ENCODE measurements at places on chromosomes 7 and 10.

- DNase-seq = no peak
Observed at GRCh38 chr7:54987772-54988171, 31.0 kb upstream of the EGFR start.

GRCh38 chr7:49422564-49422963 is 350.9 kb upstream of the VWC2 start:
- no peak for DNase-seq

- DNase-seq = no peak
Observed at GRCh38 chr7:96707901-96708774, 1.5 kb downstream of the SEM1 start.

GRCh38 chr7:69942573-69942972 is 344.3 kb downstream of the AUTS2 start:
- DNase-seq = no peak

DNA sequence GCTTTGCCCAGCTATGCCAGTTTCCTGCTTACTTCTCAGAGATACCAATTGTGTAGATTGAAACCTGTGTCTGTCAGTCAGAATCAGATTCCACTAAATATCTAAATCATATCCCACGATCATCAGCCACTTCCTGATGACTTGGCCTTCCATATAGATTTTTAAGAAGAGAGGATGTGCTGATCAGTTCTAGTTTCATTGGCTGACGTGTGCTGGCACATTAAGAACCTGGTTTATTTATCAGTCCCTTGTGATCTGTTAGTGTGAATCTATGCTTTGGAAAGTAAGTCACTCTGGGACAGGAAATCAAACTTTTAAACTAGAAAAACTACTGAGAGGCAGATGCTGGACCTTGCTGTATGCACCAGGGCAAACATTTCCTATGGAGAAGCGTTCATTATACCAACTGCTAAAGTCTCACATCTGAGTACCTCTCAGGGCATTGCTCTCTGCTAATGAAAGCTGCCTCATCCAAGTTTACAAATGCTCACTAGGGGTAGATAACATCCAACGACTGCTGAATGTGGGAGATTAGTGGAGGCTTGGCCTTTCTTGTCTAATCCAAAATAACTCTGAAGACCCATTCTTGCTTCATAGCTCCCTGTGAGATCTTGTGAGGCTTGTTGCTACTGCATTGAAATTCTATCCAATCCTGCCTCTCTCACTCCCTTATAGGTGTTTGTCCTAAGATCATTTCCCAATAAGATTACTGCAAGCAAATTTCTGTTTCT is 109.1 kb downstream of the ARL4A start:
- no peak for DNase-seq

DNA sequence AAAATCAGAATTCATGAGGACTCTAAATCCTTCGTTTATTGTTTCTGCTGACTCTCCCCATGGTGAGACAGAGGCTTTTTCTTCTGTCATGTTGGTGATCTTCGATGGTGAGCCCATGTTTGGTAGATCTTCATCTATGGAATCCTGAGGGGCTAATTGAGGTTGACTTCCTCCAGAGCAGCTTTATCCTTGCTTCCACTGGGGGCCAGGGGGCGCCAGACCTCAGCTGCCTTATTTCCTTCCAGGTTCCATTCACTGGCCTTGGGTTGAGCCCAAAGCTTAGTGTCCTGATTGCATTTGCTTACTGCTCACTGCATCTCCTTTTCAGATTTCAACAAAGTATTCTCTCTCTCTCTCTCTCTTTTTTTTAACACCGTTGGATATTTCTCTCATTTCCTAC is 80.7 kb downstream of the GCC1 start:
- no peak for DNase-seq

DNA sequence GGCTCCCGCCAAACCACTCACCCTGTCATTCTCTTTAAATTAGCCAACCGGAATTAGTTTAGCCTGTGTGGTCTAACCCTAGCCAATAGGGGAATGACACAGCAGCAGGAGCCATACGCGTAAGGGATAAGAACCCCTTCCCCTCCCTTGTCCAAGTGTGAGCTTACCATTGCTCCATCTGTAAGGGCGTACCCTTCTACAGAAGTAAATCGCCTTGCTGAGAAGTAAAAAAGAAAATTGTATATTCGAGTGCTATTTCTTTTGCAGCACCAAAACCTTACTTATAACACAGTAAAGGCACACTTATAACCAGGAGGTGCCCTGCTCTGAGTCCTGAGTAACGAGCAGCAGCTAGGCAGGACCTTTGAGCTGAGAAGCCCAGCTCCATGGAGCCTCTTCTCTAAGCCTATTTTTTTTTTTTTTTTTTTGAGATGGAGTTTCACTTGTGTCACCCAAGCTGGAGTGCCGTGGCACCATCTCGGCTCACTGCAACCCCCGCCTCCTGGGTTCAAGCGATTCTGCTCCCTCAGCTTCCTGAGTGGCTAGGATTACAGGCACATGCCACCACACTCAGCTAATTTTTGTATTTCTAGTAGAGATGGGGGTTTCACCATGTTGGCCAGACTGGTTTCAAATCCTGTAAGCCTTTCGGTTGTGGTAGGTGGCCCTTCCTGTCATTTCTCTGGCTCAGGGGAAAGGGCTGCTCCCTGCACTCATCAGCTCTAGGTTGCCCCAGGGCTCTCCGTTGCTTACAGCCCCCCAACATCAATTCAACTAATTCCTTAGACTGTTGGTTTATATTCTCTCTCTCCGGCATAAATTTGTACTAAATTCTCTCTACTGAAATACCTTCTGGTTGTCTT is 73.3 kb downstream of the NSUN6 start:
- DNase-seq = no peak

DNA sequence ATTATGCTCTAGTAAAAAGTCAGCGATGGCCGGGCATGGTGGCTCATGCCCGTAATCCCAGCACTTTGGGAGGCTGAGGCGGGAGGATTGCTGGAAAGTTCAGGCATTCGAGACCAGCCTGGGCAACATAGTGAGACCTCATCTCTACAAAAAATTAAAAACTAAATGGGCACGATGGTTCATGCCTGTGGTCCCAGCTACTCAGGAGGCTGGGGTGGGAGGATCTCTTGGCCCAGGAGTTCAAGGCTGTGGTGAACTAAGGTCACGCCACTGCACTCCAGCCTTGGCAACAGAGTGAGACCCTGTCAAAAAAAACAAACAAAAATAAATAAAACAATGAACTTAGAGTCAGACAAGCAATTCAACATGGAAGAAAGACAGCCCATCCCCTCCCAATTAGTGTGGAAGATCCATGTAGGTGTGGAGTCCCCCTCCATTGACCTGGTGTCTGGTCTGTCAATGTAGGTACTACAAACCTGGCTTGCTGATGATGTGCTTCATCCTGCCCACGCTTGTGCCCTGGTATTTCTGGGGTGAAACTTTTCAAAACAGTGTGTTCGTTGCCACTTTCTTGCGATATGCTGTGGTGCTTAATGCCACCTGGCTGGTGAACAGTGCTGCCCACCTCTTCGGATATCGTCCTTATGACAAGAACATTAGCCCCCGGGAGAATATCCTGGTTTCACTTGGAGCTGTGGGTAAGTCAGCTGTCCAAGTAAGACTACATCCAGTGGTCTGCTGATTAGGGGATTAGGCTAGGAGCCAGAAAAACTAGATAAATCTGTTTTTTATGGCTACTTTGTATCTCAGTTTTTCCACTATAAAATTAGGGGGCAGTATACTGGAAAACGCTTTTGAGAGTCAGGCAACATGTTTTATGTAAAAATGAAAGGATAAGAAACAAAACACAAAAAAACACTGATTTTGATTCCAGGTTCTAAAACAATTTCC is 9.3 kb downstream of the SCD start:
- DNase-seq = no peak

GRCh38 chr7:52992479-52993162 is 42.8 kb upstream of the POM121L12 start:
- no peak for DNase-seq

- no peak for DNase-seq
Observed at GRCh38 chr10:88676283-88677060, 12.2 kb downstream of the LIPF start.

- no peak for DNase-seq
Observed at GRCh38 chr7:10034843-10035556, 938.7 kb upstream of the PHF14 start.

DNA sequence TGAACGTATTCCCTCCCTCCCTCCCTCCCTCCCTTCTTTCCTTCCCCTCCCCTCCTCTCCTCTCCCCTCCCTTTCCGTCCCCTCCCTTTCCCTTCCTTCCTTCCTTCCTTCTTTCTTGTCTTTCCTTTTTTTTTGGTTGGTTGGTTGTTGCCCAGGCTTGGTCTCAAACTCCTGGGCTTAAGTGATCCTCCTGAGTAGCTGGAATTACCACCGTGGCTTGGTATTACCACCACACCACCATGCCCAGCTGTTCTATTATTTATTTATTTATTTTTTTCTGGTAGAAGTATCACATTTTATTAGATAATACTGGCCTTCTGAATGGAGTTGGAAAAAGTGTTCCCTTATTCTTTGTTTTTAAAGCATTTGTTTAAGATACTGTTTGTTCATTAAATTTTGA is 95.9 kb downstream of the PHF14 start:
- no peak for DNase-seq

DNA sequence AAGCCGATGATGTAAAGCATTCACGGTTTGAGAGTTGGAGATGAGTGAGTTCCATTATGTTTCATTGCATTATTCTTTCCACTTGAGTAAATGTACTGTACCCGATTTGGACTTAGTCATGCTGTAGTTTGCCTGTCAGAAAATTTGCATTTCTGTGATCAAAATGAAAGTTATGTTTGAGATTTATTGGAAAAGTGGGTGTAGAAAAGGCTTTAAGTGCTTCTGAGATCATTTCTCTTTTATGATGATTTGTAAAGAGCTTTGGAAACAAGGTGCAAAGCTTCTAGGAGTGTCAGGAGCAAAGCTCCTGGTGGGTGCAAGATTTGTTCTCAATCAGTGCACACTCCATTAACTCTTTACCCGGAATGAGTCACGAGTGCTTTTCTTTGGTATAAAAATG is 204.1 kb upstream of the POM121L12 start:
- no peak for DNase-seq

DNA sequence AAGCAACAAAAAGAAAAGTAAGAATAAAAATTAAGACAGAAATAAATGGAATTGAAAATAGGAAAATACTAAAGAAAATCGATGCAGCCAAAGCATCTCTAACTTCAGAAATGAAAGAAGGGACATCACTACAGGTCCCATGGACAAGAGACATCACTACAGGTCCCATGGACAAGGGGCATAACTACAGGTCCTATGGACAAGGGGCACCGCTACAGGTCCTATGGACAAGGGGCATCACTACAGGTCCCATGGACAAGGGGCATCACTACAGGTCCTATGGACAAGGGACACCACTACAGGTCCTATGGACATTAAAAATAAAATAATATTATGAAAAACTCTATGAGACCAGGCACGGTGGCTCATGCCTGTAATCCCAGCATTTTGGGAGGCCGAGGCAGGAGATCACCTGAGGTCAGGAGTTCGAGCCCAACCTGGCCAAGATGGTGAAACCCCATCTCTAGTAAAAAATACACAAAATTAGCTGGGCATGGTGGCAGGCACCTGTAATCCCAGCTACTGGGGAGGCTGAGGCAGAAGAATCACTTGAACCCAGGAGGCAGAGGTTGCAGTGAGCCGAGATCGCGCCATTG is 101.0 kb upstream of the DNAAF5 start:
- no peak for DNase-seq

DNA sequence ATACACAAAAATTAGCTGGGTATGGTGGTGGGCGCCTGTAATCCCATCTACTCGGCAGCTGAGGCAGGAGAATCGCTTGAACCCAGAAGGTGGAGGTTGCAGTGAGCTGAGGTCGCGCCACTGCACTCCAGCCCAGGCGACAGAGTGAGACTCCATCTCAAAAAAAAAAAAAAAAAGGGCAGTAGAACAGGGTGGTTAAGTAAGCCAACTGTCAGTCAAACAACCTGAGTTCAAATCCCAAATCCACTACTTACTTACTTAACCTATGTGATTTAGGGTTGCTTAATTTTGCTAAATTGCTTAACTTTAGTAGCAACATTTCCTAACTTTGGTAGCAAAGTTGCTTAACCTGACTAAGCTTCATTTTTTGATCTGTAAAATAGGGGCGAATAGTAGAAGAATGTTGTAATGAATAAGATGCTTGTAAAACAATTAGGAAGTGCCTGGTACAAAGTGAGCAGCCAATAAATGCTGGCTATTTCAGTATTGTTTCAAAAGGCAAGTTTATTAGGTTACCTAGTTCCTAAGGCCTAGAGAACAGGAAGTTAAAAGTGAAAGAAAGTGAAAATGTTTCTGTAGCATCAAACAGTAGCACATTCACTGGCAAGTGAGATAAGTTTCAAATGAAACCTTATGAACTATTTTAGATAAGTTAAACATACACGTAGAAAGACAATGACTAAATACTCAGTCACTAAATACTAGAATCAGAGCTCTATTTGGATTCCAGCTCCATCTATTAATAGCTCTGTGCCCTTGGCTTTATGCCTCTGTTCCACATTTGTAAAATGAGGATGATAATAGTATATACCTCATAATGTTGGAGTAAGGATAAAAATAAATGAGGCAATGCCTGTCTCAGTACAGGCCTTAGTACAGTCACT is 64.3 kb downstream of the HOXA1 start:
- no peak for DNase-seq

DNA sequence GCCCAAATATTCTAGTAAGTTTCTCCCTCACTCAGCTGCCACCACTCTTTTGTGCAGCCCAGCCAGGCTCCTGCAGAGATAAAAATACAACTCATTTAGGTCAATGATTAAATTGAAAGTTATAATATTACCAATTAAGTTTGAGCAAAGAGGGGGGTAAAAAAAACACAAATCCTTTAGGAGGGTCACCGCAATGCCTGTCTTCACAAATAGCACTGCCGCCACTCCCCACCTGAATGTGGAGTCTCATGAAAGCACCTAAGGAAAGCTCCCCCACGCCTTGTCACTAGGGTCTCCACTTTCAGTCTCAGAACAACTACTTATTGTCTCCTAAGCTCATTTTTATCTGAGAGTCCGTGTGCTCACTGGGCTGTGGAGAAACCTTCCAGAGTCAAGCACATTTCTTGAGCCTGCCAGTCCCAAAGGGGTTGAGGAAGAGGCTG is 148.7 kb downstream of the FGFR2 start:
- no peak for DNase-seq

DNA sequence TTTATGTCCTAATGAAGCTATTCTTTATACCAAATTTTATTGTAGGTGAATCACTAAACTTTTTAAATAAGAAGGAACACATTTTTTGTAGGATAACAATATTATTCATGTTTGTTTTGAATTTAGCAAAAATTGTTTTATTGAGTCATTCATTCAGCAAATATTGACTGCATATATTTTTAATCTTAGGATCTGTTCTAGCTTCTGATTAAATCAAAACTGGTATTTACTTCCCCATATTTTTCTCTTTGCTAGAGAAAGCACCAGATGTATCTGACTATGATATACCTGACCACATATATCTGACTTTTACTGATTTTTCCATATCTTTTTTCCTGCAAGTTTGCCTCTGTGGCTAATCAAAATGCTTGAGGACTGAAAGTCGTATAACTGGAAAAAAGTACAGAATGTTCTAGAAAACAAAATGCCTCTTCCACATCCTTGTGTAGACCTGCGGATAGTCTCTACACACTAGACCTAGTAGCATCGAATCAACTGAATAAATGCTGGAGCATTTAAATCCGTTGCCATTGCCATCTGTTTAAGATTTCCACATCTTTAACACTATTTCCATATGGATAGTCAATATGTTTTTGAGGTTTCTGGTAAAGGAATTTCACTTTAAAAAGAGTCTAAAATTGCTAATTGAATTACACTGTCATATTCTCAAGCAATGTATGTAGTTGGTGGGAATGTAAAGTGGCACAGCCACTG is 594.7 kb downstream of the KCNMA1 start:
- DNase-seq = no peak

GRCh38 chr7:20963556-20964280 is 177.0 kb upstream of the SP8 start:
- DNase-seq = no peak
